ENCODE measurements at places on chromosomes 6 and 20.
A peak's percentile ranks its signal among the peaks of the same experiment; 100 is the strongest.

GRCh38 chr6:122666418-122666817 lies 56.2 kb downstream of the PKIB start:
- DNase-seq, result no peak

GRCh38 chr20:5612581-5613301 lies 137.5 kb upstream of the SHLD1 start:
- no peak for DNase-seq

GRCh38 chr20:57648878-57649616 lies 28.8 kb upstream of the ZBP1 start:
- no peak for DNase-seq

- DNase-seq, result no peak
These were observed 124.8 kb downstream of the AHI1 start for GRCh38 chr6:135372758-135373157.

DNA sequence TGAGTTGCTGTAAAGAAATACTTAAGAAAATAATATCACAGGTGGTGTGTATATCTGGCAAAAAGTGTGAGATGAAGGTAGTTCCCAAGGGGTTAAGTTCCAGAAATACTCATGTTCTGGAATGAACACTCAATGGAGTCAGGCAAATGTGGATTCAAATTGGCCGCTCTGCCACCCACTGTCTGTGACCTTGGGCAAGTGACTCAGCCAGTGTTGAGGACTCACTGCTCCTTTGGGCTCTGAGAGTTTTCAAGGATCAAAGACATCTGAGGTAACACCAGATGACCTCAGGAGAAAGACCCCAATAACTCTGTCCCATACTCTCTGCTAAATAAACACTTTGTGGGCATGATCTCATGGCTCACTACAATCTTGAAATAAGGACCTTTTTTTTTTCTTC lies 59.2 kb upstream of the EYA2 start:
- no peak for DNase-seq

DNA sequence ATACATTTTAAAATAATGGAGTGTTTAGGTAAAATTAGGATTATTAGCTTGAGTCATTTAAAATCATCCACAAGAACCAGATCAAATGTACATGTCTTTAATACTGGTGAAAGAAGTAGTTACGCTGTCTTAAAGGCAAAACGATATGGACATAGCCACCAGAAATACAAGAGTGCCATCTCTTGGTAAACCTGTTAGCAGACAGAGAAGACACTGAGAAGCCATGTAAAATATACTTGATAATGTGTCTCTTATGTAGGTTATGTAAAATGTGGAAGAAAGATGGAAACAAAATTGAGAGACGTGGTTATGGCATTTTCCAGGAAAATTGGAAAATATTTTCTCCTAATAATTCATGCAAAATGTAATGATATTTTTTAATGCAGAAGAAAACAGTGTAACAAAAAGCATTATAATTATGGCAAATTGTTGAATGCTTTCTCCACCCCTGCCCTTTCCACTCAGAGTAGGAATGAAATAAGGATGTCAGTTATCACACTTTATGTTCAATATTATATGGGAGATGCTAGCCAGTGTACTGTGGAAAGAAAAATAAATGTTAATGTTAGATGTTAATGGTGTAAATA lies 12.2 kb upstream of the SLC17A2 start:
- DNase-seq, result peak; percentile 83

- no peak for DNase-seq
These were observed 628.0 kb upstream of the AGPAT4 start for GRCh38 chr6:161901740-161902426.

DNA sequence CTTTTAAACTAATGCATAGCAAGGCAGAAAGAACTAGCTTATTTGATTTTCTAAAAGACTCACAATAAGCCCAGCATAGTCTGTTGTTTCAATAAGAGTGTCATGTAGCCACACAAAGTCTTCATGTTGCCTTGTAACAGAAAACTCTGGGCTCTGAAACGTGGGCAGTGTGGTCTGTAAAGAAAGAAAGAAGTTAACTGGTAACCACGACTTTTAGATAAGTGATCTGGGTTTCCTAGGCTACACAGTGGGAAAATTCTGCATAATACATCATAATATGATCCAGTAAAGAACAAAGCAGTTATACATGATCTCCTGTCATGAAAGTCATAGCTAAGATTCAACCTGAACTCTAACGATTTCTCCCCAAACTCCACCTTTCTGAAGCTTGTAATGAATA lies 13.3 kb downstream of the SNX5 start:
- peak; percentile 71 for DNase-seq

- DNase-seq, result no peak
These were observed 98.3 kb downstream of the ELOVL5 start for GRCh38 chr6:53250176-53251032.

DNA sequence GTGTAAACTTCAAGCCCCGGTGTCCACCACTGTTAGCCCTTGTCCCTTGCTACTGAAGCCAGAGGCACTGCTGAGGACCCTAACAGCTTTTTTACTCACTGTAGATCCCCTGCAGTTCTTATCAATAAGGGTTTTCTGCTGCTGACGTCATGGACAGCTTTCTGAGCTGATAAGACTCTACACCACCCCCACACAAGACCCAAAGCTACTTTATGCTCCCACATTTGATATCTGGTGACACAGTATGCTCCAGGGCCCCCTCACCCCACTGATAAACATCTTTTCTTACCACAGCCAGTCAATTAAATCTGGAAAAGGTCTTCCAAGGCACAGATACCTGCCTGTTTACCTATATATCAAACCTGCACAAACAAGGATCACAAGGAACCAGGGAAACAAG lies 65.3 kb downstream of the NUS1 start:
- DNase-seq, result peak; percentile 50

GRCh38 chr6:127453845-127454619 lies 5.2 kb downstream of the KIAA0408 start:
- DNase-seq, result no peak

DNA sequence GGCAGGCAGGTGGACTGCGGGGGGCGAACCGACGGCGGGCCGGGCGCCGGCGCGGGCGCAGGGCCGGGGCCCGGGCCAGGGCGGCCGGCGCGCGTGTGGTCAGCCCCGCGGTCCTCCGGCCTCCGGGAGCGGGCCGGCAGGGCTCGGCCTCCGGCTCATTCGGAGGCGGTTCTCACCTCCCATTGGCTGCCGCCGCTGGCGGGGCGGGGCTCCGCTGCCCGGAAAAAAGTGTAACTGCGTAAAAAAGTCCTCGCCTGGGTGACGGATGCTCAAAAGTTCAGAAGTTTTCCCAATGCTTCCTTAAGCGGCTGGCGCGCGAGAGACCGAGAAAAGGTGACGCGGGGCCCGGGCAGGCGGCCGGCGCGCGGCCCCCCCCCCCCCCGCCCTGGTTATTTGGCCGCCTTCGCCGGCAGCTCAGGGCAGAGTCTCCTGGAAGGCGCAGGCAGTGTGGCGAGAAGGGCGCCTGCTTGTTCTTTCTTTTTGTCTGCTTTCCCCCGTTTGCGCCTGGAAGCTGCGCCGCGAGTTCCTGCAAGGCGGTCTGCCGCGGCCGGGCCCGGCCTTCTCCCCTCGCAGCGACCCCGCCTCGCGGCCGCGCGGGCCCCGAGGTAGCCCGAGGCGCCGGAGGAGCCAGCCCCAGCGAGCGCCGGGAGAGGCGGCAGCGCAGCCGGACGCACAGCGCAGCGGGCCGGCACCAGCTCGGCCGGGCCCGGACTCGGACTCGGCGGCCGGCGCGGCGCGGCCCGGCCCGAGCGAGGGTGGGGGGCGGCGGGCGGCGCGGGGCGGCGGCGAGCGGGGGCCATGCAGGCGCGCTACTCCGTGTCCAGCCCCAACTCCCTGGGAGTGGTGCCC lies at the start of gene FOXC1:
Gene FOXC1 (plus strand): TSS at position 268 of the 849 bp plus-strand sequence. CDS start 531 bp downstream, at position 799.
- DNase-seq, result peak; percentile 71
